ENCODE measurements at places on chromosomes 7 and 10.
A peak's percentile ranks its signal among the peaks of the same experiment; 100 is the strongest.

GRCh38 chr10:71864911-71865361 is 13.9 kb upstream of the PSAP start:
- no peak for DNase-seq

- DNase-seq = no peak
These were observed 11.8 kb upstream of the CELF2 start for GRCh38 chr10:11005725-11006427.

DNA sequence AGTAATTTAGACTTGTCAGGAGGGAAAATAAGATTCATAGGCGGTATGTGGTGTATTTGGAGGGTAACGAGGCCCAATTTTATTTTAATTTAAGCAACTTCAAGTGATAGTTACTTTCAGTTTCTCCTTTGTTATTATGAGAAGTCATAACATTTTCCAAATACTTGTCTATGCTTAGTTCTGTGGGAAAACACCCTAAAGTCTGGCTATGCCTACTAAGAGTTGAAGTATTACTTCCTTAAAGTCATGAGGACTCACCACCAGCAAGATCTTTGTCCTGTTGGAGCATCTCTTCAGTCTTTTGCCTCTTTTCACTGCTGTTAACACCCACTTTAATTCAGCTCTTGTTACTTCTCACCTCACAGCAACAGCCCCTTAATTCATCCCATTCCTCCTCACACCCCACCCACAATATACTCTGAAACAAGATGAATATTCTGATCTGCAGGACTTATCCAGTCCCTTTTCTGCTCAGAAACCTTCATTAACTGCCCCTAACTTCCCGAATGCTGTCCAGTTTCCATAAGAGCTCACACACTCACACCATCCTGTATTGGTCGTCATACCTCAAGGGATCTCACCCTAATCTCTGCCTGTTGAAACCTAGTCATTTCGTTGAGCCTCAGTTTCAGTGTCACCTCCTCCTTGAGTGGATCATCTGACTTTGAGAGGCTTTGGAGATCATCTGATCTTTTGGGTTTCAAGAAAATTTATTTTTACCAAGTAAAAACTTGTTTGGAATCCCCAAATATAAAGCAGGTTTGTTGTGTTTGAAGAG is 61.3 kb downstream of the DNAH11 start:
- no peak for DNase-seq

DNA sequence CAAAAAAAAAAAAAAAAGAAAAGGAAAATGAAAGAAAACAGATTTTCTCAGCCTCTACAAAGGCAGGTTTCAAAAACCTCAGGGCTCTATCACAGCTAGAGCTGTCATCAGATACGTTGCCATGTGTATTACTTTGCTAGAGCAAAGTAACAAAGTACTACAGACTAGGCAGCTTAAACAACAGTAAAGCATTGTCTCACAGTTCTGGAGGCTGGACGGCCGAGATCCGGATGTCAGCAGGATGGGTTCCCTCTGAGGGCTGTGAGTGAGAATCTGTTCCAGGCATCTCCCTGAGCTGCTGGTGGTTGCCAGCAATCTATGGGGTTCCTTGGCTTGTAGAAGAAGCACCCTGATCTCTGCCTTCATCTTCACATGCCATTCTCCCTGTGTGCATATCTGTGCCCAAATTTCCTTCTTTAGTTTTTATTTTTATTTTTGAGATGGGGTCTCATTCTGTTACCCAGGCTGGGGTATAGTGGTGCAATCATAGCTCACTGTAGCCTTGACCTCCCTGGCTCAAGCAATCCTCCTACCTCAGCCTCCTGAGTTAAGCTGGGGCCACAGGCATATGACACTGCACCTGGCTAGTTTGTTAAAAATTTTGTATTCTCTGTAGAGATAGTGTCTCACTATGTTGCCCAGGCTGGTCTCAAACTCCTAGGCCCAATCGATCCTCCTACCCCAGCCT is 48.9 kb upstream of the KDM7A start:
- no peak for DNase-seq

DNA sequence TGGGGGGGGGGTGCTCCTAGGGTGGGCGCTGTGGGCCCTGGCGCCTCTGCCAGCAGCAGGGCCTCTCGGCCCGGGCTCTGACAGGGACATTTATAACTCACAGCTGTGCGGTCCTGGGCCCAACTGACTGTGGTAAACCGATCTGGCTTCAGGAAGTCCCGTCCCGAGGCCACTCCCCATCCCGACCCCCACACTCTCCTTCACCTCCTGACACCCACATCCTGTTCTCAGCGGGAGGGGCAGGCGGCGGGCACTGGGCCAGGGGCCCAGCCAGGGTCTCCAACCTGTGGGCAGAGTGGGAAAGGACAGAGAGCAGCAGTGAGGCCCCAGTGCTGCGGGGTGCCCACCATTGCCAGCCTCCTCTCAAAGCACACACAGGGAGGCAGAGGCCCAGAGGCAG is 69.1 kb downstream of the ZMIZ1 start:
- DNase-seq = peak; percentile 86

DNA sequence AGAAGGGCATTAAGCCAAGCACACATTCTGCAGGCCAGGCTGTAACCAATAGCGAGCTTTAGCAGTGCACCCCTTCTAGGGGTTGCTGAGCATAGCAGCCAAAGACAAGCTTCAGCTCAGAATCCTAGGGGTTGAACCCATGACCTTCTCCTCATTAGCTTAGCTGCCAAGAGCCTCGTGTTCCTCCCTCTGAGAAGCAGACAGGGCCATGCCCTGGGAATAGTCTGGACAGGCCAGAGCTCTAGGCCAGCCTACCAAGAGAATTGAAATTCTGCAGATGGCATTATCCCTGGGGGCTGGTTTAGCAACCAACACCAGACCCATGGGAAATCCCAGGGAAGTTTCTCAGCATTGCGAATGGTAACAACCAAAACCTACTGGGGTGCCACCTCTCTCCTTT is 77.2 kb downstream of the PLXNA4 start:
- DNase-seq = no peak

- no peak for DNase-seq
These were observed 76.1 kb upstream of the LYZL2 start for GRCh38 chr10:30705625-30706149.

- DNase-seq = no peak
These were observed at the start of gene NANOS1 for GRCh38 chr10:119029613-119030420. TSS of gene NANOS1 (plus strand) at chr10:119029714. CDS start at chr10:119029802, 88 bp downstream.

DNA sequence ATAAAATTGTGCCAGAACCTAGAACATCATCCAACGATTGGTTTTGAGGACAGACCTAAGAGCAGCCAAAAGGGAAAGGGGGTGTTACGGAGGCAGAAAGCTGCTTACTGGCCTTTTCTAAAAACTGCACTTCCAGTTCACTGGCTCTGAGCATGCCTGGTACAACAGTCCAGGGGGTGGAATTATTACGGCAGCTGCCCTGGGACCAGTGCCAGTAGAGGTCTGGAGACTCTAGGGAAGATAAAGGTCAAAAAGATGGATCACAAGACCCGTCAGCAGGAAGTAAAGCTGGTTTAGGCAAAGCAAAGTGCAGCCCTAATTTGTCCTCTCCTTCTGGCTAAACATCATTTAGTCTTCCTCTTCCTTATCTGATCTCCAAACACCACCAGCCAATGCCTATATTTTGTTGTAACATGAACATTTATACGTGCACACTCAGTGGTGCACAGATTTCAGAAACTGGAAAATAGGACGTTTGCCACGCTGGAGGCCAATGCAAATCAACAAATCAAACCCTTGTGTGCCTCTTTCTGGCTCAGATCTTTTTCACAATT is 216.4 kb upstream of the DPP6 start:
- no peak for DNase-seq

GRCh38 chr10:15642095-15642494 is 77.6 kb downstream of the ITGA8 start:
- DNase-seq = no peak

GRCh38 chr10:16011548-16011947 is 151.2 kb upstream of the MINDY3 start:
- DNase-seq = no peak

GRCh38 chr10:28248092-28248491 is 54.8 kb downstream of the MPP7 start:
- DNase-seq = peak; percentile 6

DNA sequence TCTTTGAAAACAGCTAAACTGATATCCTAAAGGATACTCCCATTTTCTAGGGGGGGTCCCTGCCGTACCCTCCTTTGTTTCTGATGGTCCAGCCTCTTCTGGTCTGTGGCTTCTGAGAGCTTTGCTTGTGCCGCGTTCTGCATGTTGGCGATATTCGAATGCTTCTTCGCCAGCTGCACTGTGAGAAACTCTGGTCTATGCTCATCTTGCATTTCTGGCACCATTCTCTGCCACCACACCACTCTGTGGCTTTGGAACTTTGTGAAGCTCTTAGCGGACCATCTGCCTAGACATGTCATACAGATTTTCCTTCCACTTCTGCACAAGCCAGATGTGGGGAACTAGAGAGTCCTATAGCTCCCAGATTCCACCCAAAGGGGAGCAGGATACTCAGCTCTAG is 197.2 kb downstream of the REEP3 start:
- no peak for DNase-seq

- no peak for DNase-seq
These were observed 42.1 kb downstream of the CUX1 start for GRCh38 chr7:101859411-101860106.

DNA sequence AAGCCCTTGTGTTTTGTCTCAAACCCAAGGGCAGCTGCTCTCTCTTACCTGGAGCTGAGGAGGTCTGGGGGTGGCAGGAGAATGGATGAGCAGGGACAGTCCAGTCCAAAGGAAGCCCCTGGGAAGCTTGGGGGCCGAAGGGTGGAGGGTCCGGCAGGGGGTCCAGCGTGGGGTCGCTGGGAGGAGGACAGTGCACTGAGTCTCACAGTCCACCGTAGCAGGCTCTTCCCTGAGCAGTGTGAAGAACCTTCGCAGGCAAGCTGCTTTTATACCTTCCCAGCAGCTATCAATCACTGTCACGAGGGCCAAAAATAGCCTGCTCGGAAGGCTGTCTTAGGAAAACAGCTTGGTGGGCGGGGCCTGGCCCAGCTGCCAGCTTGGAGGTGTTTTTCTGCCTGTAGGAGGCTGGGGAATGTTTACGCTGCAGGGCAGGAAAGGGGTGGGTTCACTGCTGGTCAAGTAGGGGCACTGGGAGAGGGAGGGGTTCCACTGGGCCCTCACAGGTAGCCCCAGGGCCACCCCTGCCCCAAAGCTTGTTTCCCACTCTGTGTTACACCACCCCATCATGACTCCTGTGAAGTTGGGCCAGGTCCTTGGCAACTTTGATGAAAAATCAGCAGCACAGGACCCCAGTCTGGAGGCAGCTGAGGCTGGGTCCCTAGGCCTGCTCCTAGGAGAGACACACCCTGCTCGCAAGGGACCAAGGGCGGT is at the start of gene DEPP1:
Gene DEPP1 (minus strand): TSS at position 240 of the 711 bp plus-strand sequence. CDS start 779 bp downstream, outside the sequence.
- no peak for DNase-seq

DNA sequence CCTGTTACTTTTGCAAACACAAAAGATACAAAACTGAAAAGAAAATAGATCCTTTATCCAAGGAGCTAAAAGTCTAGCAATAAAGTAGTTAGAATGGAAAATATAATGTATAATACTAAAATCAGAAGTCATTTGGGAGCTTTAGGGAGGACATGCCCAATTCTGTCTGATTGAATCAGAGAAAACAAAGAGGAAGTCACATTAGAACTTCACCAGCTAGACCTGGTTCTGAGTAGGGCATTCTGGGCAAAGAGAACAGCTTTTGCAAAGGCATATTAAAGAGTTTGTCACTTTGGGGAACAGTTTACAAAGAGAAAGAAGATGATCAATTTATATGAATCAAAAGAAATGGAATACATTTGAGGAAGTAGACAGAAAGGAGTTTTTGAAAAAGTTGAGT is 107.0 kb upstream of the PRSS1 start:
- DNase-seq = no peak

- DNase-seq = no peak
These were observed 94.3 kb upstream of the DNAAF5 start for GRCh38 chr7:631964-632830.

DNA sequence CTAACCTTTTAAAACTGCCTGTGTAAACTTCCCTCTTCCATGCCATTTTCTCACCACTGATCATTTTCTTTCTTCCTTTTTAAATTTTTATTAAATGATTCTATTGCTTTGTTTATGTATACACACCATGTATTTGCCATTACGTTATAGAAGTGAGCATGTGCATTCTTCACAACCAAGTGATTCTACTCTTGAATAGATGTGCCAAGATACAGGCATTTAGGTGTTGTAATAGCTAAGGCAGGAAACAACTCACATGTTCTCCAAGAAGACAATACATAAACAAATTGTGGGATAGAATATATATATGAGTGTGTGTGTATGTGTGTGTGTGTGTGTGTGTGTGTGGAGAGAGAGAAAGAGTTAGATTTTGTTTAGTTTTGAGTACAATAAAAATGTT is 202.6 kb upstream of the SEMA3E start:
- DNase-seq = no peak

- DNase-seq = no peak
These were observed 417.9 kb upstream of the CNTNAP2 start for GRCh38 chr7:145698526-145699262.
